ENCODE measurements at places on chromosomes 11 and 22.
A peak's percentile ranks its signal among the peaks of the same experiment; 100 is the strongest.

DNA sequence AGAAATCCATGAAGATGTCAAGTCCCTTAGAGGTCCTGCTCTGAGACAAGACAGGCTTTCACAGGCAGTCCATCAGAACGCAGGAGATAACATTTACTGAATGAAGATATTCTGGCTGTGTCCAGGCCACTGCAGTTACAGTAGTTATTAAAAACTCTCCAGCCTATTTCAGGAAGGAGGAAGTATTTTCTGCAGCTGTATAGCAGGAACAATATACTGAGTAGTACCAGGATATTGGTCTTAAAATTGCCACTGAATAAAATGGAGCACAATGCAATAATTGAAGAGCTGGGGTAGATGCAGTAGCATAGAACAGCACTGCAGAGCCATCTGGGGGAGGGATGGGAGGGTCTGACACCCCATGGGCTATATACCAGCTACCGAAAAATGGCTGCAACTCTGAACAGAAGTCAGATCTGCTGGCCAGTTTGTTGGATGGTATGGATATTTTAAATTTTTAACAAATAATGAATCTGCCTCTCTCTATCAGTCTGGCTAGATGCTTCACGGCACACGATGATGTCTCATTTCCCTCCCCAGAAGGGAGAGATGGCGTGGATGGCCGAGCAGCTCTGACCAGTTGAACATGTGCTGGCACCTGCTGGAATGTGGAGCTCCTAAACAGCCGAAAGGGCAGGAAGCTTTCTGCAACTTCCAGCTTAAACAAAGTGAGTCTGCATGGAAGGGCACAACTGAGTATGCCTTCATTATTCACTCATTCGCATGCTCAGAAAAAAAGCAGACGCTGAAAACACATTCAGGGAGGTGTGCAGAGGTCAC is 342.1 kb upstream of the SYN3 start:
- no peak for DNase-seq

DNA sequence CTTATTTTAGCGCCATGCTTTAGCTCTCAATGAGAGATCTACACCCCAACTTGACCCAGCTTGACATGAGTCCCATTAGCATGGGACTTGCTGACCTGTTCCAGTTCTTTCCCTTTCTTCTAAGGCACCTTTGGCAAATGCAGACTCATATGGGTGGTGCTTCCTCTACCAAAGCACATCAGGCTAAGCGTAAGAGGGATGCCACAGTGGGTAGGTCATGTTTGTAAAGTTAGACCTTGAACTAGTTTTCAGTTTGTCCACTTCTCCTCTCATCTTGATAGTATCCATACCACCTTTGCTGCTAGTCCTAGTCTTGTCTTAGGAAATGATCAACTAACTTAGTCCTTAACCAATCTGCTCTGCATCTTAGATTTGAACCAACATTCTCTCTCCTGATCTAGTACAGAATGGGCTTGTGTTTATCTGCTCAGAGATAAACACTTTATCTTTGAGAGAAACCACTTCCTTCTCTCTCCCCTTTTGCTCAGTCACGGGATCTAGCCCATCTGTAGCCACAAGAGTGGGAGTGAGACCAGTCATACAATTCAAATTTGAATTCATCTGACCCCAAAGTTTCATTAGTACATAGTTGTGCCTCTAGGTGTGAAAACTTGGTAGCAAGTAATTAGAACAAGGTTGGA is 72.1 kb upstream of the CD44 start:
- peak; percentile 44 for DNase-seq

GRCh38 chr11:62071408-62071807 is 52.4 kb upstream of the INCENP start:
- DNase-seq, result peak; percentile 10

GRCh38 chr11:118151431-118151830 is 1.2 kb downstream of the SCN4B start:
- no peak for DNase-seq

DNA sequence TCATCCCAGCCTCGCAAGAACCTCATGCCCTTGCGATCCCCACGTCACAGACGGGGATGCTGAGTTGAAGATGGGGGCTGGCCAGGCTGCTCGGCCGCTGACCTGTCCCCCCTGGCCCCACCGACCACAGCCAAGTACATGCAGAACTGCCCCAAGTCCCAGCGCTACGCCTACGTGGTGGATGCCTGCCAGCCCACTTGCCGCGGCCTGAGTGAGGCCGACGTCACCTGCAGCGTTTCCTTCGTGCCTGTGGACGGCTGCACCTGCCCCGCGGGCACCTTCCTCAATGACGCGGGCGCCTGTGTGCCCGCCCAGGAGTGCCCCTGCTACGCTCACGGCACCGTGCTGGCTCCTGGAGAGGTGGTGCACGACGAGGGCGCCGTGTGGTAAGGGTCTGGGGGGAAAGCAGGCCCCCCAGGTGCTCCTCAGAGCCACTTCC is 10.0 kb downstream of the MUC5B start:
- DNase-seq, result no peak

DNA sequence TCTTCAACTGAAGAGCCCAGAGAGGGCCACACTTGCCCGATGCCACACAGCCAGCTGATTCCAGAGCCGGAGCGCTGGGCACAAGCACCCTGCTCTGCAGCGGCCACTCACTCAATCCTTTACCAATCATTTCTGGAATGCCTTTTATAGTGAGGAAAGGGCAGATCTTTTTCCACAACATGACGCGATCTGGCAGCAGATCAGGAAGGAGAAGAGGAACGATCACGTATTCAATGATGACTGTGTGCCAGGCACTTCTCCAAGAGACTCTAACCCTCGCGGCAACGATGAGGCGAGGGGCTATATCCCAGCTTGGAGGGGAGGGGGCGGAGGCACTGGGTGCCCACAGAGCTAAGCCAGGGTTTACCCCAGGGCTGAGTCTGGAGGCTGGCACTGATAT is 56.3 kb upstream of the TCF20 start:
- DNase-seq, result no peak

DNA sequence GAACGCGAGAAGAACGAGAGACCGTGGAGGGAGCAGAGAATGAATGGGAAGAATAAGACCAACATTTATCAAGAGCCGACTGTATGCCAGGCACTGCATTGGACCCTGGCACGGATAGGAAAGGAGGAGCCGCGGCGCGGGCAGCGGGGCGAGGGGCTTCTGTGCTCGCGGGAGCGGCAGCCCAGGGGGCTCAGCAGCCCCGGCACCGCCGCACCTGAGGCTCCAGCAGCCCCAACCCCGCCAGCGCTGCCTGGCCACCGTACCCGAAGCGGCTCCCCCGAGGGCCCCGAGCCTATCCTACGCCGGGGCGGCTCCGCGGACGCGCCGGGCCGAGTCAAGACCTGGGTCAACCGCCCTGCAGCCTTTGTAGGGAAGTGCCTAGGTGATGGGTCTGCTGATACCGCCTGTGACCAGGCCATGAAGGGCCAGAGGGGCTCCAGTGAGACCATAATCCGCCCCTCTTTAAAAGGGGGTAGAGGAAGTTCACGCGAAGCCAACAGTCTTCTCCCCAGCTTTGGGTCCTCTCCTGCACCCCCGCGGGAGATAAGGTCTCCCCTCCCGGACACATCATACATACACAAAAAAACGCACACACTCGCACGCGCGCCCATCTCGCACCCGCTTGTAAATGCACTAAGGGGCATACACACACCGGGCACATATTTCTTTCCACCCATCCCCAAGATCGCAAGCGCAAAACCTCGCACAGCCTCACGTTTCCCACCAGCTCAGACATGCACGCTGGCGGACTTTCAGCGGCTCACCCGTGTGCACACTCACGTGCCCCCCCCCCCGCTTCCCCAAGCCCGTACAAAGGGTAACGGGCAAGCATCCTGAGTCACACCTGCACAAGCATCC is 935 bp upstream of the RTN4RL2 start:
- peak; percentile 39 for DNase-seq

GRCh38 chr11:47488674-47489394 is 39.9 kb upstream of the RAPSN start:
- no peak for DNase-seq

DNA sequence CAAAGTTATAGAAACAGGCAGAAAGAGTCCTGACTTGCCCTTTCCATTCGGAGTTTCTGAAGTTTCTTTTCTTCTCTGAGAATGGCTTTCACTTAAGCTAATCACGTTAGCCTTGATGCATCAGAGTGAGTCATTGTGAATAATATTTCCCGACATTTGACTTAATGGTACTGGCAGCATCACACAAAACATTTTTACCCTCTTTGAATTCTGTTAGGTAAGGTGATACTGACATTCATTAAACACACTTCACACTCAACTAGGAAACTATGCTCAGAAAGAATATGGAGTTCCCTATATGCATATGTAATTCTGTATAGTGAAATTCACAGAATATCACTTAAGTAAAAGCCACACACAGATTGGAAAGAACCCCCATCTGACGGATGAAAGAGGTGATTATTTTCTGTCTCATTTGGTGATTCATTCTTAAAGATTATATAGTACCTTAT is 120.8 kb upstream of the ARHGAP20 start:
- DNase-seq, result no peak
